Stimulated activated naive CD8-positive, alpha-beta T cell treated with anti-CD3 and anti-CD28 coated beads, Interleukin-15, Interleukin-2, amounts not matched to agents 100 U/mL and 50 U/mL, for 24 hours (primary cell): ENCODE measurements at places on chromosomes 1 and 21.

DNA sequence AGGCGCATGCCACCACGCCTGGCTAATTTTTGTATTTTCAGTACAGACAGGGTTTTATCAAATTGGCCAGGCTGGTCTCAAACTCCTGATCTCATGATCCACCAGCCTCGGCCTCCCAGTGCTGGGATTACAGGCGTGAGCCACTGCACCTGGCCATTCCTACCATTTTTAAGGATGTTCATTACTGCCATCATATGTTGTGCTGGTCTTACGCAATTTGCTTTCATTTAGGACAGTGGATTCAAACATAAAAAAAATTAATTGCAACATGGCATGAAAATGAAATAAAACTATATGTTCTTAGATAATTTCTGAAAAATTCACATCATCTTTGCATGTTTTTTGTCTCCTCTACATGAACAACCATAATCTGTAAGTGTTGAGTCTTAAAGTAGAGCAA lies 527.7 kb downstream of the LTN1 start:
- no peak for DNase-seq

DNA sequence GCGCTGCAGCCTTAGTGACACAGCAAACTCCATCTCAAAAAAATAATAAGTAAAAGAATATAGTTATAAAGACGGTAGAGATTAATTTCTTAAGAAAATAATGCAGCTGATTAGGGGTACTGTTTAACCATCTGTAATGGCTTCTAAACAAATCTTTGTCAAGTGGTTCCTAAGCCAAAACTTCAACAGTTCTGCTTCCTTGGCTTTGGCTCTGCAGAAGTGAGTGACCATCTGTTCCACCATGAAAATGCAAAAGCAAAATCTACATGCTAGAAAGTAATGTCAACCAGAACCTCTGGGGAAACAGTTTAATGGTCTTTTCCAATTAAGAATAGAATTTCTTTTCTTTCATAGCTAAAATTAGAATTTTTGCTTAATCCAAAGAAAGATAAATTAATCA lies 8.3 kb upstream of the SH2D5 start:
- no peak for DNase-seq

- DNase-seq = no peak
These were observed 6.3 kb downstream of the FGR start for GRCh38 chr1:27628712-27629111.

GRCh38 chr1:60280819-60281218 lies 207.2 kb upstream of the C1orf87 start:
- no peak for DNase-seq

- no peak for DNase-seq
These were observed 28.9 kb downstream of the ITLN2 start for GRCh38 chr1:160925652-160926244.
